NCI-H524 (cell line): ENCODE measurements at places on chromosomes 1 and 21.

DNA sequence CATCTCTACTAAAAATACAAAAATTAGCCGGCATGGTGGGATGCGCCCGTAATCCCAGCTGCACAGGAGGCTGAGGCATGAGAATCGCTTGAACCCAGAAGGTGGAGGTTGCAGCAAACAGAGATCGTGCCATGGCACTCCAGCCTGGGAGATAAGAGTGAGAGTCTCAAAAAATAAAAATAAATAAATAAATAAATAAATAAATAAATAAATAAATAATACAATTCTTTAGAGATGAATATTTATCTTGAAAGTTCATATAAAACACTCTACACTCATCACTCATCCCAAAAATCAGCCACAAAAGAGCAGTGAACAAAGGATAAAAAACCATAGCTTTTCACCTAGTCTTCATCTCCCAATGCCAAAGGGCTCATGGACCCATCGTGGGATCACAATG, 162.2 kb upstream of the C8B start:
- no peak for DNase-seq

DNA sequence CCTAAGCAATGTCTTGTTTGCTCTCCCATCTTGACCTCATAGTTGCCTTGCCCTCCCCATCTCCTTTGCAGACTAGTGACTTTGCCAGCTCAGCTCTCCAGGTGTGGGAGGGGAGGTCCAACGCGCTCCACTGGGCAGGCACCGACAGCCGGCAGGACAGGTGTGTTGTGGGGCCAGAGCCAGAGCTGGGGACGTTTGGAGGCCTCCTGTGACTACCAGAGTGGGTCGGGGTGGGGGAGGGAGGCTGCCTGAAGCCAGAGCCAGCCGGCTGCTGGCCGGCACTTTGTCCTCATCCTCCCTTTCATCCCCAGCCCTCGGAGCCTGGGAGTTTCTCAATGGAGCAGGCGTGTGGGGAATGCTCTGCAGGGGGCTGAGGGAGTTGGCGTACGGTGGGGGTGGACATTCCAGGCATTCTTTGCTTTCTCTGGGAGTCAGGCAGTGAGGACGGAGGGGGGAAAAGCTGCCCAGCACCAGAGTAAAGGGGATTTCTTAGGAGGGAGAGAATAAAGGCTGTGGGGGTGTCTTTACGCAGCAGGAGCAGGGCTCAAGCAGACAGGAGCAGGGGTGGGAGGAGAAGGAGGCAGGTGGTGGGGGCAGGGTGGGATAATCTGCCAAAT, 20.2 kb downstream of the NUAK2 start:
- DNase-seq, result no peak

- no peak for DNase-seq
Measured at GRCh38 chr21:46051821-46052675, 45.9 kb upstream of the COL6A2 start.

DNA sequence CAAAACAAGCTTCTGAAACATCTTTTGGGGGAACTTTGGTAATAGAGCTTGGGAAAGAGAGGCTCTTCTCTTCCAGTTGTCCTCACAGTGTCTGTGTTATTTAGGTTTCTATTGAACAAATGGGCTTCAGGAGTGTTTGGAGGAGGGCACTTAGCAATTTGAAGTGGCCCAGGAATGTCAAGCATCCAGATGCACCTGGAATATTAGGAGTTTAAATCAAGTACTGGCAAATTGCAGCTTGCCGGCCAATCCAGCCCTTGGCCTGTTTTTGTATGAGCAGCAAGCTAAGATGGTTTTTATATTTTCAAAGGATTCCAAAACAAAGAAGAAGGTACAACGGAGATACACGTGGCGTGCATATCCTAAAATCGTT, 94.7 kb downstream of the CCDC185 start:
- peak; percentile 42 for DNase-seq

DNA sequence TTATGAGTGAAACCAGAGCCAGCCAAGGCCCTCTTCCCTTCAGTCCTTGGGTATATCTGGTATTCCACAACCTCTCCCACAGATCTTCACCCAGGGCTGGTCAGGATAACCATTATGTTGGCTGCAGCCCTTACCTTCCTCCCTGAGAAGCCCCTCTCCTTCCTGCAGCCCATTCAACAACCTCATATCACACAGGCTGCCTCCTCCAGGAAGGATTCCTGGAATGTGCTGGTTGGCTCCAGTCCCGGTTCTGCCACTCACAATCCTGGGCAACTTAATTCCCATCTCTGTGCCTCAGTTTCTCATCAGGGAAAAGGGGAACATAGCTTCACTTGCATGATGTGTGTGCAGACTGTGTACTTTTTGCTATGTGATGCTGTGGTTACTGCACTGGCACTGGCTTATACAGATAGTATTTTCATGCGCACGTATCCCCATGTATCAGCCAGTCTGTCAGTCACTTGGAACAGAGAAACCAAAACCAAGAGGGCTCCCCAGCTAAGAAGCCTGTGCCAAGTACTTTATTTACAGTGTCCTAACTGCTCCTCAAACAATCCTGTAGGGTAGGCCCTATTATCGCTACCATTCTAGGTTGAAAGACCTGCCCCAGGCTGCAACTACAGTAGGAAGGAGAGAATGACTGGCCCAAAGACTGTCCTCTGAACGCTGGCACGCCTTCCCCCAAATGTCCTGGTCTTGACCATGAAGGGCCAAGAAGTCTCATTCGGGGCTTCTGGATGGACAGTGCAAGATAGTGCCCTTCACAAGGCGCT, 39.9 kb upstream of the PPP1R15B start:
- no peak for DNase-seq

- DNase-seq, result no peak
Measured at GRCh38 chr1:45260244-45260643, 53.8 kb upstream of the ZSWIM5 start.

- DNase-seq, result no peak
Measured at GRCh38 chr1:25065321-25065721, 135.2 kb upstream of the RUNX3 start.

GRCh38 chr1:99648107-99648506, 2.2 kb downstream of the PALMD start:
- peak; percentile 26 for DNase-seq

DNA sequence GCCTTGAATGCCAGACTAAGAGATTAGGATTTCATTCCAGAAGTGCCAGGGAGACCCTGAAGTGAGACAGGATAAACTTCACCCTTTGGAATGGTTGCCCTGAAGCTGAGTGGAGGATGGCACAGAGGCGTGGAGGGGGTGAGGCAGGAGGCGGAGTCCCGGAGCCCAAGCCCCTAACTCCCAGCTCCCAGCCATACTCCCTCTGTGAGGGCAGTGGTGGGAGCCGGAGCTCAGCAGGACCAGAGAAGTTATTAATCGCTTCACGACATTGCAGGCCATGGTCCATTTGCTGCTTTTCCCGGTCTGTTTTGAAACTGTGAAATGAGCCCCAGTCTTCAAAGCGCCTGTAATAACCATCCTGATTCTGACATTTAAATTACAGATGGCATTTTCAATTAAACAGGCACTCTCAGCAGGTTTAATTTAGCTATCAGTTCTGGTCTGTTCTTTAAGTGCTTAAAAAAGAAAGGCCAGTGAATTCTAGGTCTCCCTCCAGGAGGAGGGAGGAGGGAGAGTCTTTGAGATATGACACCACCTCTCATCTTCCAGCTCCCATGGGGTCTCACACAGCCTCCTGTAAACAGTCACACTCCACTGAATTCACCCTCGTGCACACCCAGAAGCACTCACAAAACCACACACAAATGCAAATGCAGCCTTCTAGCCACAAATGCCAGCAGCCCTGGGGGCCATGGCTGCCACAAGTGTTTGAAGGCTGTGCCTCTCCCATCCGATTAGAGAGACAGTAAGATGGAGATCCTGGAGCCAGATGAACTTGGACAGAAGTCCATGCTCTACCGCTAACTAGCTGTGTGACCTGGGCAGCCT, 19.6 kb downstream of the FBXO2 start:
- DNase-seq, result peak; percentile 20

- DNase-seq, result no peak
Measured at GRCh38 chr1:186974774-186975181, 146.0 kb downstream of the PLA2G4A start.

DNA sequence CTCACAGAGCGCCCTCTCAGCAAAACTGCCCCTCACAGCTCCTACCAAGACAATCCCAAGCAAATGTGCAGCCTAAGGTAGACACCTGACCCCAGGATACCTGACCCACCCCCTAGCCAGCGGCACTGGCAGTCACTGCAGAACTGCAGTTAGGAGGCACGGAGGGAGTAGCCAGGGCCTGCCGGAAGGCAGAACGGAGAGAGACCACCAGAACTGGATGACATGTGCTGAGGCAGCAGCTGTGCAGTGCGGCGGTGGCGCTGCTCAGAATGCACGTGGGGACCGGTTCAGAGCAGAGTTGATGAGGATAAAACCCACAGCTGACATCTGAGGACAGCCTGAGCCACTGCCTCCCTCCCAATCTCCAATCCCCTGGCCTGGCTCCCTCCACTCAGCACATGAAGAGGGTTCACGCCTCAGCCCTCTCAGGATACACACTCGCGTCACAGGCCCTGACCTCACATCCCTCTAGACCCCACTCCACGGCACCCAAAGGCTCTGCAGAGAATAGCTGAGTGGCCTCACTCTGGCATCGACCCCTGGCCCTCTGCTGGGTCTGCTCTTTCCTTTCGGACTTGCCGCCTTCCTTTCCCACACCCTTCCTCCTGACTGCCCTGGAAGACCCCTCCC, 29.6 kb downstream of the UBE2G2 start:
- DNase-seq, result no peak

- DNase-seq, result no peak
Measured at GRCh38 chr1:70042090-70042731, 163.2 kb downstream of the LRRC40 start.

- DNase-seq, result no peak
Measured at GRCh38 chr1:182113879-182114626, 52.5 kb upstream of the ZNF648 start.

DNA sequence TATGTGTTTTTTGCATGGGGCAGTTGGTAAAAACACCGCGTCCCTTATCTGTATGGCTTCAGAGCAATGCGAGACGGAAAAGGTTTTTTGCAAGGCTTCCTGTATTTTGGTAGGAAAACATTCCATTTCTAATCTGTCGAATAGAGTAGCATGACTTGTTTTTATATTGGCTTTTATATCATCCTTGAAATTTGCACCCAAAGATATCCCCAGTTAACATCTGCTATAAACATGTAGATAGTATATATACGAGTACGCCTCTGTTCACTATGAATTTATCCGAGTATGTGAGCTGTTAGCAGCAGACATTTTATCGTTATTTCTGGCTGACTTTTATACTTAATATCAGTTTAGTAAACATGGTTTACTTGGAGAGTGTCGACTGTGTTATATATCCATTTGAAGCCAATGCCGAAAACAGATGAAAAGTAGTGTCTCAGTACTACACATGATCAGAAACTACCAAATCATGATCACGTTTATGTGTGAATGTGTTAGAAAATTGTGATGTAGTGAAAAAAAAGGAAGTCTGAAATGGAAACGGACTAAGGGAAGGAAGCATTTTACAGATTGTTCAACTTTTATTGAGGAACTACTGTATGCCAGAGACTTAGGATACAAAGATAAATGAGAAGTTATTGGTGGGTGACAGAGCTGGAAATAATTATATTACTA, 1.0 kb downstream of the LEPR start:
- no peak for DNase-seq

- DNase-seq, result no peak
Measured at GRCh38 chr1:167681451-167682098, 40.2 kb upstream of the MPZL1 start.

GRCh38 chr1:155051777-155052398, 772 bp downstream of the ADAM15 start:
- peak; percentile 14 for DNase-seq

- peak; percentile 56 for DNase-seq
Measured at GRCh38 chr1:18288722-18289121, 181.1 kb downstream of the IGSF21 start.

DNA sequence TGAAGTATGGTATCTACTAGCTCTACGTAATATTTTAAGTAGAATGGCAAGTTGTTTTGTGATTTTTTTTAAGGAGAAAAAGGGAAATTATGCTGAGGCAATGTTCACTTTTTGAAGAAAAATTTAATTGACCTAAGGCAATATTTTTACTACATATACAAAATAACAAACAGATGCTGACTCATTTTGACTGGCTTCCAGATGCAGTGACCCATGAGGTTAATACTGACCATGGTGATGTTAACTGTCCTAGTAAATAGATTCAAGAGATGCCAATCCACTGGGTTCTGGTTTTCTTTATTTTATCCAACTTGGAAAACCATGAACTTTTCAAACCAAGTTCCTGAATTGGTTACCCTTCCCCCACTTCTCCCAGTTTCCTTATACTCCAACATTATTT, 154.9 kb downstream of the CRB1 start:
- DNase-seq, result no peak

DNA sequence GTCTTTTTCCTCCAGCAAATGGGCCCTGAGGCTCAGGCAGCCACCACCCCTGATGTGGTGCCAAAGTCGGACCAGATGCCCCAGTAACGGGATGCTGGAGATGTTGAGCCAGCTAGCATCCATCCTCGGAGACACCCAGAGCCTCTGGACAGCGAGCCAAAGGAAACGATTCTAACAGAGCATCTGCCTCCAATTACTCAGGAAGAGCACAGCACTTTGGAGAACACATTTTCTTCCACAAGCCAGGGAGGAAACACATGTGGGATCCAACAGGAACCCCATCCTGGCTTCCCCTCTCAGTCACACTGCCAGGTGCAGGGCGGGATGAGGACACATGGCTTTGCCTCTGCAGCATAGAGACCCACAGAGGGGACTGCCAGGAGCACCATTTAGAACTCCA, 44.9 kb downstream of the C1orf198 start:
- no peak for DNase-seq

GRCh38 chr1:156225677-156226014, 12.8 kb downstream of the PMF1 start:
- no peak for DNase-seq

- no peak for DNase-seq
Measured at GRCh38 chr21:22235866-22236590, 1237.8 kb downstream of the NCAM2 start.

GRCh38 chr1:24362982-24363614, 43.9 kb downstream of the GRHL3 start:
- DNase-seq, result no peak

GRCh38 chr21:44354001-44354405, 582 bp downstream of the TRPM2 start:
- DNase-seq, result no peak

GRCh38 chr1:12134716-12135115, 32.1 kb upstream of the TNFRSF1B start:
- no peak for DNase-seq
